NCI-H774 (cell line): ENCODE measurements at places on chromosomes 1 and 21.

DNA sequence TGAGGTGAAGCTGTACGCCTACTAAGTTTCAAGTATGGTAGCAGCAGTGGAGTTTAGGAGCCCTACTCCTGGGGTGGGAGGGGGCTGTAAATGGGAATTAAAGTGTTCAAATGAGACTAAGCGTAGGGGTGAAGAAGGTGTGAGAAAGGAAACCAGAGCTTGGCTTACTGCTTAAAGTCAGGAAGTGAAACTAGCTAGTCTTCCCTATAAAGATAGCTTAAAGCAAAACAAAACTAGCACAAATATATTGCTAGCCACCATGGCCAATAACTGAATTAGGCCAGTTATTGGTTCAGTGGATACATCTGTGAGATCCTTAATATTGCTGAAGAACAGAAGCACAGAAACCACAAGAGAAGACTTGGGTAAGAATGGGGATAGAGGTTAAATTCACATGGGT is 492.2 kb upstream of the PKN2 start:
- no peak for DNase-seq

DNA sequence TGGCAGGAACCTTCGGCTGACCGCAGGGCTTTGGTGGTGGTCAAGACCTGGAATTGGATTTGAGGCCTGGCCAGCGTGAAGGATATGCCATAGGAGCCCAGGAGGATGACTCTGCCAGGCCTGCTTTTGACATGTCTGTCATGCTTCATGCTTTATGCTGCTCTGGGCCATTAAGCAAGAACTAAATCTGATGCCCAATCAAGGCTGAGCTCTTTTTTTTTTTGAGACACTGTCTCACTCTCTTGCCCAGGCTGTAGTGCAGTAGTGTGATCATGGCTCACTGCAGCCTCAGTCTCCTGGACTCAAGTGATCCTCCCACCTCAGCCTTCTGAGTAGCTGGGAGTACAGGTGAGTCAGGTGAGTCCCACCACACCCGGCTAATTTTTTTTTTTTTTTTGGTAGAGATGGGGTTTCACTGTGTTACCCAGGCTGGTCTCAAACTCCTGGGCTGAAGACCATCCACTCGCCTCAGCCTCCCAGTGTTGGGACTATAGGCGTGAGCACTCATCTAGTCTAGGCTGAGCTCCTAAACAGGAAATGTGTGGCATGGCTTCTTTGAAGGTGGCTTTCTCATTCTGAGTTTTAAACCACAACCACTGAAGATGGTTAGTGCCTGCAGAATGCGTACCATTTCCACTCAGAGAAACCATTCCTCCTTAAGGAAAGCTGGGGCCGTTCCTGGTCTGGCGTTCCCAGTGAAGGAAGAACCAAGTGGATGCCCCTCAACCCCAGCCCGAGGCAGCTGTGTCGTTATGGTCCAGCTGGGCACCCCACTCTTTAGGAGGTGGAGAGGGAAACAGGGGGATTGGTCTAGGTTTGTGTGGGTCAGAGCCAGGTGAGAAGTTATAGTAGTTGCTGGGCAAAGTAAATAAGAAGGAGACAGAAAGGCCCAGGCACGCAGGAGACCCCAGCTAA is 34.2 kb upstream of the ATP5PO start:
- DNase-seq, result no peak

DNA sequence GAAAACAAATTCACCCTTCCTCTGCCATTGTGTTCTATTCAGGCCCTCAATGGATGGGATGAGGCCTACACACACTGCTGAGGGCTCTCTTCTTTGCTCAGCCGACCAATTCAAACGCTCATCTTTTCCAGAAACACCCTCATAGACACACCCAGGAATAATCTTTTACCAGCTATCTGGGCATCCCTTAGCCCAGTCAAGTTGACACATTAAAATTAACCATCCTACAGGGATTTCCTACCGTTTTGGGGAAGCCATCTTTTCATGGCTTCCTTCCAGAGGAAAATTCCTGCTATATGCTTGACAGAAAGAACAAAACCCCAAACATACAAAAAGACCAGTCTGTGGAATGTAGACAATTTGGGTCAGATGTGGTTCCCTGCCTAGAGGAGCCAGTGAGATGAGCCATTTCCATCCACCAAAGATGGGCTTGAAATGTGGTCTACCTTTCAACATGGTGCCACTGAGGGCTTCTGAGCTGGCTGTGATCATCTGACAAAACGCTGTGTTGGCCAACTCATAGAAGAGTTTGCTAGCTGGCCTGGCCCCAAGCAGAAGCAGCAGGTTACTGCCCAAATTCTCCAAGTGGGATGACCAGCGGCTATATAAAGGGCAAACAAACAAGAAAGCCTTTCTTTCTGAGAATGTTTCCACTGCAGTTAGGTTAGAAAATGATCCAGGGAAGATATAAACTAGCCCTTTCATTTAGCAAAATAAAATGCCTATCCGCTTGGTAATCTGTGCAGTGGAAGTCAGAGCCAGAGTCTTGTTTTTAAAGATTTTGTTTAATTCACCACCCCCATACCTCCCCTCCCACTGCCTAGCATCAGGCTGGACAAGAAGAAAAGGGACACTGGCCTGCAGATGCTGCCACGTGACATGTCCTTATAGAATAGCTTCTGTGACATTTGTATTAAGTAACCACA is 69.1 kb upstream of the MRPS6 start:
- no peak for DNase-seq

DNA sequence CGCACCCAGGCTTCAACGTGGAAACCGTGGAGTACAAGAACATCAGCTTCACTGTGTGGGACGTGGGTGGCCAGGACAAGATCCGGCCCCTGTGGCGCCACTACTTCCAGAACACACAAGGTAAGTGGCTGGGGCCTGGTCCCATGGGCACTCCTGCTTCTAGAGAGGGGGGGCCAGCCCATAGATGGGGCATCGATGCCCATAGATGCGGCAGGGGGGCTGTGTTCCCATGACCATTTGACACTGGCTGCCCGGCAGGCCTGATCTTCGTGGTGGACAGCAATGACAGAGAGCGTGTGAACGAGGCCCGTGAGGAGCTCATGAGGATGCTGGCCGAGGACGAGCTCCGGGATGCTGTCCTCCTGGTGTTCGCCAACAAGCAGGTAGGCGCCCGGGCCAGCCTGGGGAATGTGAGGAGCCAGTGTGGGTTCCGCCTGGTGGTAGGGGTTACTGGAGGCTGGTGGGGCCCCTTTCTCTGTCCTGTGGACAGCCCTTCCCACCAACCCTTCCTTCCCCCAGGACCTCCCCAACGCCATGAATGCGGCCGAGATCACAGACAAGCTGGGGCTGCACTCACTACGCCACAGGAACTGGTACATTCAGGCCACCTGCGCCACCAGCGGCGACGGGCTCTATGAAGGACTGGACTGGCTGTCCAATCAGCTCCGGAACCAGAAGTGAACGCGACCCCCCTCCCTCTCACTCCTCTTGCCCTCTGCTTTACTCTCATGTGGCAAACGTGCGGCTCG is 5.6 kb downstream of the C1orf35 start:
- no peak for DNase-seq

DNA sequence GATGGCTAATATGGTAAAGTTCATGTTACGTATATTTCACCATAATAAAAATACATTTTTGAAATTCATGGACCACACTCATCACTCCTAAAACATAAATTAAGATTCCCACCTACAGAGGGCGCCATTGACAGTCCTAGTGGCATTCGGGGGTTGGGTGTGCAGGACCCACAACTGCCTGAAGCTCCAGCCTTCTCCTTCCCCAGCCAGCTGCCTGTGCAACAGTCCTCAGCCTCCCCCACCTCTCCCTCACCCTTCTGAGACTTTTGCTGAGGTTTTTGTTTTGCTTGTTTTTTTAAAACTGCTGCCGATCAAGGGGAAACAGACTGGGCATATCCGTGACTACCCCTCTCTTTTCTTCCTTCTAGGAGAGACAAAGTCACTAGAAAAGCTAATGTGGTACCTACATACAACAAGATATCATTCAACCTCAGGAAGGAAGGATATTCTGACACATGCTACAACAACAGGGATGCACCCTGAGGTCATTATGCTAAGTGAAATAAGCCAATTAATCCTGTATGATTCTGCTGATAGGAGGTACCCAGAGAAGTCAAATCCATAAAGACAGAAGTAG is 9.2 kb upstream of the EVA1C start:
- DNase-seq, result peak; percentile 58
